Myocyte (in vitro differentiated cells): ENCODE measurements at places on chromosomes 16 and 17. TPM values are rescaled to one million over a fixed set of nuclear protein-coding genes. Genes with fewer than 3 reads are reported as not detected.

The TLCD1 gene
- total RNA-seq = 11.1 and 22.3 TPM in 2 replicates

GRCh38 chr16:15811481-15812400 is 45.1 kb downstream of the MYH11 start:
- DNase-seq = peak; percentile 99

DNA sequence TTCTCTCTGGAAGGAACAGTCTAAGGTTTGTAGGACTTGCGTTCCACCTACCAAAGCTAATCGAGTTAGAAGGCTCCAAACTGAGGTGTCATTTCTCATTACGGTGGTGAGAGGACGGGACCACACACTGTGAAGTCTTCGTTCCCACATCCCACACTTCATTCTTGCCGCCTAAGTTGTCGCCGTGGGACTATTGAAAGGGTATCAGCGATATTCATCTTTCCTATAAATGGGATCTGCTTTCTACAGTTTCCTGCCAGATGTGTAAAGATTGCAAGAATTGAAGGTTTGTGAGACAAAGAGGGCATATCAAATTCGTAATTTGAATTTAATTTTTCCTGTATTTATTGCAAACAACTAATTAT is 608 bp upstream of the TRIM37 start:
- DNase-seq = no peak

- DNase-seq = peak; percentile 80
These were observed 660 bp downstream of the RHBDF1 start for GRCh38 chr16:71540-72401.

DNA sequence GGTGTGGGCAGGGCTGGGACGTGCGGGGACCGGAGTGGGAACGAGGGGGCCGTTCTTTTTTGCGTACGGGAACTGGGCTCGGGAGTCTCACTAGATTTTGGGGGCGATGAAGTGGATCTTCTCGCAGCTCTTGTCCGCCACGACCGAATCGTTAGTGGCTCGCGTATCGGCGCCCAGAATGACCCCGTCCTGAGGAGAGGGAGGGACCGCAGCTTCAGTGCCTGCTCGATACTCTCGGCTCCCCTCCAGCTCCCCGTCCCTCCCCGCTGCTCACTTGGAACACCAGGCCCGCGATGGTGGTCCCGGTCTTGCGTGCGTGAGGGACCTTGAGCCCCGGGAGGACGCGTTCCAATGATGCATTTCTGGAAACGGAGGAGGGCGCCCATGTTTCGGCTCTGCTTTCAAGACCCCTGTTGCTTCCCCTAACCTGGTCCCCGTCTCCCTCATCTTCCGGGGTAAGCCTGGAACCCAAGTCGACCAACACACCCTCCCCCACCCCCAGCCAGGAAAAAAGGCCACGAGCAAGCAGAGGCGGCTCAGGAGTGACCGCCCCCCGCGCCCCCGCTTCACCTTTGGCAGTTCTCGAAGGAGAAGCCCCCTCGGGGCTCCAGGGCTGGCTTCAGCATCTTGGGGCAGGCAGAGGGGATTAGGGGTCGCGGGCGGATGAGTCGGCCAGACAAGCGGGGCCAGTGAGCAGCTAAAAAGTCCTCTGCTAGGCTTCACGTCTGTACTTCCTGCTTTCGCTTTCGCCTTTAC is at the start of gene PSMB10:
TSS of gene PSMB10 (minus strand) at position 727 of the 756 bp plus-strand sequence. CDS start at position 626, 101 bp downstream.
- DNase-seq = peak; percentile 54

The OR1A2 gene
- total RNA-seq = not detected in 2 replicates

- no peak for DNase-seq
These were observed 52.2 kb downstream of the BCAS3 start for GRCh38 chr17:60729854-60730253.

The LRRC37B gene
- total RNA-seq = 3.8 and 7.0 TPM in 2 replicates

DNA sequence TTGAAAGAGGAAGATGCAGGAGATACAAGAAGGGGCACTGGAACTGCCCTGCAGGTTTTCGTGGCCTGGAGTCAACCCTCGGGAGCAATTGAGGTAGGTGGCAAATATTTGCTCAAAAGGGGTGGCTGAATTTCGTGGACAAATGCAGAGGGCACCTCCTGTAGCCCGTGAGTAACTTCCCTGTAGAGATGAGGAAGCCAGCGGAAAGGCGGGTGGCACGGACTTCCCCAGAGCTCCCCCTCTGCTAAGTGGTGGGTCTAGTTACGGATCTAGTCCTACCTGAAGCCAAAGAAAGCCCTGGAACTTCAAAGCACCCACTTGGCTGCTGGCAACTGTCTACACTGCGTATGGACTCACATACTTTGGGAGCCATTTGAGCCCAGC is 1.0 kb upstream of the ATP2C2 start:
- DNase-seq = no peak

DNA sequence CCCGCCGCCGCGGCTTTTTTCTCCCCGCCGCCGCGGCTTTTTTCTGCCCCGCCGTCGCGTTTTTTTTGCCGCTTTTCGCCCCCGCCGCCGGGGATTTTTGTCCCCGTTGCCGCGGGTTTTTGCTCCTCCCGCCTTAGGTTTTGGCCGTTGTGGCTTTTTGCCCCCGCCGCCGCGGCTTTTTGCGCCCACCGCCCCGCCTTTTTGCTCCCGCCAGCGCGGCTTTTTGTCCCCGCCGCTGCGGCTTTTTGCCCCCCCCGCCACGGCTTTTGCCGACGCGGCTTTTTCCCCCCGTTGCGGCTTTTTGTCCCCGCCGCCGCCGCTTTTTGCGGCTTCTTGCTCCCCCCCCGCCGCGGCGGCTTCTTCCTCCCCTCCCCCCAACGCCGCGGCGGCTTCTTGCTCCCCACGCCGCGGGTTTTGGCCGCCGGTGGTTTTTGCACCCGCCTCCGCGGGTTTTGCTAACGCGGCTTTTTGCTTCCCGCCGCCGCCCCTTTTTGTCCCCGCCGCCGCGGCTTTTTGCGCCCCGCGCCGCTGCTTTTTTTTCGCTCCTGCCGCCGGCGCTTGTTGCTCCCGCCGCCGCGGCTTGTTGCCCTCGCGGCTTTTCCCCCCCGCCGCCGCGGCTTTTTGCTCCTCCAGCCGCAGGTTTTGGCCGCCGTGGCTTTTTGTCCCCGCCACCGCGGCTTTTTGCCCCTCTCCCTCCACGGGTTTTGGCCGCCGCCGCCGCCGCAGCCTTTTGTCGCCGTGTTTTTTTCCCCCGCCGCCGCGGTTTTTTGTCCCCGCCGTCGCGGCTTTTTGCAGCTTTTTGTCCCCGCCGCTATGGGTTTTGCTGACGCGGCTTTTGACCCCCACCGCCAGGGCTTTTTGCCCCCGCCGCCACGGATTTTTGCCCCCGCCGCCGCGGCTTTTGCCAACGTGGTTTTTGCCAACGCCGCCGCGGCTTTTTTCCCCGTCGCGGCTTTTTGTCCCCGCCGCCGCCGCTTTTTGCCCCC is 150.3 kb downstream of the KCNJ18 start:
- no peak for DNase-seq

- DNase-seq = no peak
These were observed 6.1 kb upstream of the LHX1 start for GRCh38 chr17:36931096-36931696.

- DNase-seq = peak; percentile 7
These were observed 402.6 kb upstream of the KIF2B start for GRCh38 chr17:53420035-53420641.

DNA sequence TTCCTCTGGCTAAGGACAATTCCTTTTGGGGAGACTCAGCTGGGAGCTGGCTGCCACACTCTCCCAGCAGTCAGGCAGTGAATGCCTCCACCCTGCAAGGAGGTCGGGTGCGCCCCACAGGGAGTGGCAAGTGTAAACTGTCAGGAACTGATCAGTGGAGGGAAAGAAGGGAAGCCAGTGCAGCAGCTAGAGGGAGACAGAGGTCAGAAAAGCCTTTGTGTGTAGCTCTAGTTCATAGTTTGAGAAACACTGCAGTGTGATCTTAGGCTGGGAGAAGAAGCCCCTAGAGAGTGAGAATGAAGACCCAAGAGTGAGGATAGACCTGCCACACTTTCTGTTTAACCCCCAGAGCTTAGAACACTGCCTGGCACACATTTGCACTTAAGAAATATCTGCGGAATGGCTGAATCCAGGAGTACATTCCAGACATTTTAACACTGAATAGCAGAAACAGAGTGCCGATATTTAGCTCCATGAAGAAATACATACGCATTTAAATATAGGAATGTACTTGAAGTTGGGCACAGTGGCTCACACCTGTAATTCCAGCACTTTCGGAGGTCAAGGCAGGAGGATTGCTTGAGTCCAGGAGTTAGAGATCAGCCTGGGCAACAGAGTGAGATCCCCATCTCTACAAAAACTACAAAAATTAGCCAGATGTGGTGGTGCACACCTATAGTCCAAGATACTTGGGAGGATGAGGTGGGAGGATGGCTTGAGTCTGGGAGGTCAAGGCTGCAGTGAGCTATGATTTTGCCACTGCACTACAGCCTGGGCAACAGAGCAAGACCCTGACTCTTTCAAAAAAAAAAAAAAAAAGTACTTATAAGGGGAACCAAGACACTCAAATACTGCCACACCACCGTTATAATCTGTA is 11.1 kb upstream of the SLC5A11 start:
- peak; percentile 60 for DNase-seq

DNA sequence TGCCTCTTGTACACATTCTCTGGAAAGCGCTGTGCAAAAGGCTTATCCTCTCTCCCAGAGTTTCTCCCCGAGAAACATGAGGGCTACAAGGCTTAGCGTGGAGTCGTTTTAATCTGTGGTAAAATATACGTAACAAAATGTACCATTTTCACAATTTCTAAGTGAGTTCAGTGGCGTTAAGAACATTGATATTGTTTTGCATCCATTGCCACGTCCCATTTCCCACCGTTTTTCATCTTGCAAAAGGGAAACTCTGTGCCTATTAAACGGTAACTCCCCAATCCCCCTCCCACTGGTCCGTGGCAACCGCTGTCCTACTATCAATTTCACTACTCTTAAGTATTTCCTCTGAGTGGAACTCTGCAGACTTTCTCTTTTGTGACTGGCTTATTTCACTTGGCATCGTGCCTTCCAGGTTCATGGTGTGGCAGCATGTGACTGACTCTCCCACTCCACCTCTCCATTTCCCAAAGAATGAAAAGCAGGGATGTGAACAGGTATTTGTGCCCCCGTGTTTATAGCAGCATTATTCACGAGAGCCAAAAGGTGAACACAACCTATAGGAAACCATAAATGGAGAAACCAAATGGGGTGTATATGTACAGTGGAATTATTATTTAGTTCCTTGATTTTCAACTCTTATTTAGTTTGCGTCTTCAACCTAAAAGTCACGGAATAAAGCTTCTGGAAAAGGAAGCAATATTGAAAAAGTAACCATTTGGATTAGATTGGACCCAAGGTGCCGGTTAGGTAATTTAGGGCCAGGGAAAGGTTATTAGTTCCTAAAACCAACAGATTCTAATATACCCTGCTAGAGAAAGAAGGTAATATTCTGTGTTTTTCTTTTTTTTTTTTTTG is 1.1 kb upstream of the USP32 start:
- DNase-seq = peak; percentile 79

GRCh38 chr16:70715860-70716357 is 30.1 kb upstream of the MTSS2 start:
- peak; percentile 84 for DNase-seq

DNA sequence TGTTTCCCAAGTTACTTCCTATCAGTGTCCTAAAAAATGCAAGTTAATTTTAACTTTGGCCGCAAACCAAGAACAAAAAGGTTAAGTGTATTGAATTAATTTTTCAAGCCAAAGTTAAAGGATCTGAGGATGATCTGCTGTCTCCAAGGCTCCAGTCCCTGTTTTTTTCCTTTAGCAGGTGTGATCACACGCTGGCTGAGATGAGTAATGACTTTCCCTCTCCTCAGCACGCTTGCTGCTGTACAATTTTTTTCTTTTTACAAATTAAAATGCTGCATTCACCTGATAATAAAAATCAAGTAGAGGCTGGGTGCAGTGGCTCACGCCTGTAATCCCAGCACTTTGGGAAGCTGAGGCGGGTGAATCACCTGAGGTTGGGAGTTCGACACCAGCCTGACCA is 3.9 kb upstream of the TNFSF12 start:
- DNase-seq = no peak

DNA sequence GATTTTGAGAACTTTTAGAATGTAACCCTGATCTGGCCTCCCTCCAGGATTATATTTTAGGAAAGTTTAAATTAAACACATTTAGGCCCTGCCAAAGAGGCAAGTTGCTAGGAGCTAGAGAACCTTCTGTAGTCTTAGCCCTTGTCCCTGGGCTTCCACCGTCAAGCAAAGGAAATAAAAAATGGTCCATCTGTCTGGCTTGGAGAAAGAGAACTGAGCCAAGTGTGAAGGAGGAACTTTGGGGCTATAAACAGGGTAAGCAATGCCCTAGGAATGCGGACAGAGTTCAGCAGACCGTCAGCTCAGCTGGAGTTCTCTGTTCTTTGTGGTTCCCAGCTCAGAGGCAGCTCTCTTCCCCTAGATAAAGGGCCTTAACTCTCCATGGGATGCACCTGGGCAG is 29.6 kb downstream of the RCVRN start:
- no peak for DNase-seq

DNA sequence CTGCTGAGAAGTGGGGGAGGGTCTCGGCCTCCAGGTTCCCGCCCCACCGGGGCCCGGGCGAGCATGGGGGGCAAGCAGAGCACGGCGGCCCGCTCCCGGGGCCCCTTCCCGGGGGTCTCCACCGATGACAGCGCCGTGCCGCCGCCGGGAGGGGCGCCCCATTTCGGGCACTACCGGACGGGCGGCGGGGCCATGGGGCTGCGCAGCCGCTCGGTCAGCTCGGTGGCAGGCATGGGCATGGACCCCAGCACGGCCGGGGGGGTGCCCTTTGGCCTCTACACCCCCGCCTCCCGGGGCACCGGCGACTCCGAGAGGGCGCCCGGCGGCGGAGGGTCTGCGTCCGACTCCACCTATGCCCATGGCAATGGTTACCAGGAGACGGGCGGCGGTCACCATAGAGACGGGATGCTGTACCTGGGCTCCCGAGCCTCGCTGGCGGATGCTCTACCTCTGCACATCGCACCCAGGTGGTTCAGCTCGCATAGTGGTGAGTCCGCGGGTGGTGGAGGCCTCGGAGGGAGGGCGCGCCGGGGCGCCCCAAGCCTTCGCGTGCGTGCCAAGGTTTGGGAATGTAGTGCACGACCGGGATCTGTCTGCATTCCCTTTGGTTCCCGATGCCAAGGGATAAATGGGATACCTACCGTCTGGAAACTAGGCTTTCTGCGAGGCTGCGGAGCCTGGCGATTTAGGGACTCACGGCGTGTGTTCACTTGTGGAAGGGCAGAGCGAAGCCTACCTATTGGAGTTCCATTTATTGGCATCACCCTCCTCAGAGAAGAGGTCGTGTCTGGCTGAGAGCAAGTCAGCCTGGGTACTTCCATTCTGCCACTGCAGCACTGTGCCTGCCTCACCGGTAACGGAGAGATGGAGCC is 1.0 kb downstream of the ZNRF1 start:
- peak; percentile 50 for DNase-seq

DNA sequence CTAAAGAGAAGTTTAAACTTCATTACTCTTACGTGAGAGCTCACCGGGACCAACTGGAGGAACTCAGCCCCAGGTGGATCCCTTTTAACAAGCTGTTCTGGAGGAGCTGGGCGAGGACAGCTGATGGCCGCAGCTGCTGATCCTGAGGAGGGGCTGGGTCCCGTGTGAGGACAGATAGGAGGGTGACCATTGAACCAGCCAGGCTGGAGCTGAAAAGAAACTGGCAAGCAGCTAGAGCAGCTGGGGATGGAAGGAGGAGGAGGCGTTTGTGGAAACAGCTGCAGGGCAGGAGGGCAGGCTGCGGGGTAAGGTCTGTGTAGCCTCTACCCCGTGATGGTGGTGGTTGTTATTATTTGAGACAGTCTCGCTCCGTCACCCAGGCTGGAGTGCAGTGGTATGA is 119.5 kb downstream of the AATF start:
- DNase-seq = peak; percentile 98
